Activated CD4-positive, alpha-beta T cell treated with anti-CD3 and anti-CD28 coated beads, Interleukin-2, amount 10 ng/mL, durations not matched to agents 24 days and 14 days (primary cell): ENCODE measurements at places on chromosomes 16 and 17. TPM values are rescaled to one million over a fixed set of nuclear protein-coding genes. Genes with fewer than 3 reads are reported as not detected.
A peak's percentile ranks its signal among the peaks of the same experiment; 100 is the strongest.

GRCh38 chr17:48745381-48746275, 17.1 kb upstream of the HOXB13 start:
- H3K4me1 ChIP-seq: peaks cover 3% of the 10 kb centered on the region
- DNase-seq: no peak
- peaks cover 87% of the 10 kb centered on the region for H3K27me3 ChIP-seq
- no peak overlapping the region for H3K4me3 ChIP-seq
- H3K36me3 ChIP-seq: no peaks in the 10 kb centered on the region

DNA sequence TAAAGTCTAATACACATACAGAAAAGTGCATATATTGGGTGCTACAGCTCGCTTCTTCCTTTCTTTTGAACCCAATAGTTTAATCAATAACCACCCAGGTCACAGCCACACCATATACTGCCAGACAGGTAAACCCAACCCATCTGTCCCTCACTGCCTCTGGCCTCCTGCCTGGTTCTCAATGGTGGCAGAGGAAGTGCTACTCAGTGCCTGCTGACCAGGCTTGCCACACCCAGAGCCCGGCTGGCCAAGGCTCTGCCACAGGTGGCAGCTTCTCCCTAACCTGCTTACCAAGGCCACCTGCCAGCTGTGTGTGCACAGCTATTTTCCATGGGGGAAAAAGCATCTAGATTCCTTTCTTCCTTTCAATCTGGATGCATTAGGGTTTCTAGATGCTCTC, 584 bp downstream of the PMP22 start:
- DNase-seq: no peak
- peaks cover 1% of the 10 kb centered on the region for H3K36me3 ChIP-seq
- H3K4me1 ChIP-seq: peaks cover 16% of the 10 kb centered on the region
- H3K4me3 ChIP-seq: no peak overlapping the region

DNA sequence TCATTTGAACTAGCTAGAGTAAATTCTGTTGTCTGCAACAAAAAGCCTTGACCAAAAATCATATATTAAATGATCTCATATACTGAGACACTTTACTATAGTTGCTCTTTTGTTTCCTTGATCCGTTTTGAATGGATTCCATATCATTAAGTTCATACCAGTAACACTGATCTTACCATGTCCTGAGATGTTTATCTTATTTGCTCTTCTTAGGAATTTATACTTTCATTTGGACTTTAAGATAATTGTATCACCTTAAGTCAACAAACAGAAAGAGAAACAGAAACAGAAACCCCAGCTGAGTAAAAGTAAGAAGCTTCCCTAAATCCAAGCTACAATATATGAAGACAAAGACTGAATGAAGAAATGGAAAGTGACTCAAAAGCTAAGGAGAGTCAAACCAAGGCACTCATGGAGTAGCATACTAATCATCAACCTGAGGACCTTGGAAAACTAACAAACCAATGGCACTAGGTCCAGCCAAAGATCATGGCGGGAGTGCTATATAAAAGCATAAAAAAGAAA, 106.5 kb upstream of the COX10 start:
- DNase-seq: no peak
- H3K27ac ChIP-seq: peak overlapping the region; percentile 25
- H3K4me3 ChIP-seq: peak overlapping the region; percentile 11
- H3K36me3 ChIP-seq: peaks cover 2% of the 10 kb centered on the region

GRCh38 chr16:30957456-30958174, at the start of gene SETD1A:
TSS of gene SETD1A (plus strand) at chr16:30957754. CDS start at chr16:30958732, 978 bp downstream.
- H3K27me3 ChIP-seq: no peaks in the 10 kb centered on the region
- H3K4me1 ChIP-seq: peaks cover 32% of the 10 kb centered on the region
- H3K36me3 ChIP-seq: peaks cover 38% of the 10 kb centered on the region
- H3K4me3 ChIP-seq: peak within 1 kb of the TSS; percentile 94
- H3K27ac ChIP-seq: peak within 1 kb of the TSS; percentile 99
- peak; percentile 99 for DNase-seq

GRCh38 chr17:21272881-21273792, 11.4 kb upstream of the MAP2K3 start:
- no peak for DNase-seq
- no peaks in the 10 kb centered on the region for H3K36me3 ChIP-seq
- H3K4me1 ChIP-seq: peaks cover 19% of the 10 kb centered on the region
- no peak overlapping the region for H3K4me3 ChIP-seq

GRCh38 chr16:89565256-89565505, 4.7 kb downstream of the RPL13 start:
- no peaks in the 10 kb centered on the region for H3K27me3 ChIP-seq
- peaks cover 38% of the 10 kb centered on the region for H3K4me1 ChIP-seq
- H3K4me3 ChIP-seq: peak overlapping the region; percentile 67

DNA sequence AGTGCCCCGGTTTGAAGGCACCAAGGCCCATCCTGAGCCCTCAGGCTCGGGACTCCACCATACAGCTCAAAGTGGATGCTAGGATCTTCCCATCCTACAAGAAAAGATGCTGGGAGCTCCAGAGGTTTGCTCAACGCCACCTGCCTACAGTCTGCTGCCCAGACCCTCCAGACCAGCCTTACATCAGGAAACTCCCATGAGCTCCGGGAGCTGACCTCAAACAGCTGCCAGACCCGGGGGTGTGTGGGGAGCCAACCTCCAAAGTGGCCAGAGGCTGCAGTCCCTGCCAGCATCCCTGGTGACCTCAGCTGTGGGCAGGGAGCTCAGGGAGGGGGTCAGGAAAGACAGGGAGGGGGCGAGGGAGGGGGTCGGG, 43.8 kb downstream of the C16orf82 start:
- H3K27ac ChIP-seq: no peak overlapping the region
- no peaks in the 10 kb centered on the region for H3K36me3 ChIP-seq
- DNase-seq: no peak
- peaks cover 2% of the 10 kb centered on the region for H3K4me1 ChIP-seq
- H3K27me3 ChIP-seq: peaks cover 7% of the 10 kb centered on the region

SNRNP25 gene
- 97.7 and 99.9 TPM in 2 replicates for total RNA-seq

DNA sequence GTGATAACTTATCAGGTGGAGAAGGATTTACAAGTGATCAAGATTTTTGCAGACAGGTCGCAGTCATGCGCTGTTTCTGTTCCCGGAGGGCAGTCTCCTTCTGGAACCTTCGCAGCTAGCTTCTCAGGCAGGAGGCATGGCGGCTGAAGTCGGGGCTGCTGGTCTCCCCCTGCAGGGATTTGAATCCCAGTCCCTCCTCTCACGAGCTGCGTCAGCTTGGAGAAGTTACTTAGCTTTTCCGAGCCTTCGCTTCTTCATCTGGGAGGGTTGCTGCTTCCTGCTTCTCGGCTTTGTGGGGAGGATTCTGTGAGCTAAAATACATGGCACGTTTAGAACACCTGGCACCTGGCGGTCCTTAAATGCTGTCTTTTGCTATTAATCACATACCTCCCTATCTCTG, 287.8 kb upstream of the FOXF1 start:
- DNase-seq: no peak
- H3K4me3 ChIP-seq: no peak overlapping the region
- no peaks in the 10 kb centered on the region for H3K36me3 ChIP-seq
- no peaks in the 10 kb centered on the region for H3K4me1 ChIP-seq

KRTAP9-8 gene
- not detected in 2 replicates for total RNA-seq

SP2 gene
- 18.3 and 21.7 TPM in 2 replicates for total RNA-seq

WFDC1 gene
- total RNA-seq: not detected in 2 replicates

DNA sequence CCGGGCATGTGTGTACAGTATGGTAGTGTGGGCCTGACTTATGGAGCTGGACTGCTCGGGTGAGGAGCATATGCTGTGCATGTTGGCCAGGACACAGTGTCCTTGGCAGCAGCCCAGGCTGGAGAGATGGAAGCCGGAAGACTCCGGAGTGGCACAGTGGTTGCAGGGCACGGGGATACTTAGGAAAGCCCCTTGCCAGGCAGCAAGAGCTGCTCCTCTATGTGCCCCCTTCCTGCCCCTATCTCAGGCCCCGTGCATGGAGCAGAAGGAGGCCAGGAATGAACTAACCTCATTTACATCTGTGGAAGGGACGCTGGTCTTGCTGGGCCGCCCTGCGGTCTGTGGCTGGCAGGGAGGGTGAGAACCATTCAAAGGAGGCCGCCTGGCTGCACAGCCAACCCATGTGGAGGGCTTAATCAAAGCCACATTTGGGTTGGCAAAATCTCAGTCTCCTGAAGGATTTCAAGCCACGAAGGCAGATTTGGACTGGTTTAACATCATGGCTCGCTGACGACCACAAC, 32.2 kb upstream of the RCVRN start:
- no peaks in the 10 kb centered on the region for H3K36me3 ChIP-seq
- no peak overlapping the region for H3K4me3 ChIP-seq
- H3K27ac ChIP-seq: no peak overlapping the region
- no peaks in the 10 kb centered on the region for H3K27me3 ChIP-seq
- no peaks in the 10 kb centered on the region for H3K4me1 ChIP-seq
